IMR-90 (cell line): ENCODE measurements at places on chromosomes 16 and 17. TPM values are rescaled to one million over a fixed set of nuclear protein-coding genes. Genes with fewer than 3 reads are reported as not detected.

Gene DPEP2
- not detected in 2 replicates for total RNA-seq

GRCh38 chr17:19337712-19338023 lies 24.9 kb downstream of the B9D1 start:
- no peak for DNase-seq

Gene EXOC3L1
- total RNA-seq = not detected in 2 replicates

- no peak for DNase-seq
These were observed 6.5 kb downstream of the PSME3IP1 start for GRCh38 chr16:57179215-57179828.

DNA sequence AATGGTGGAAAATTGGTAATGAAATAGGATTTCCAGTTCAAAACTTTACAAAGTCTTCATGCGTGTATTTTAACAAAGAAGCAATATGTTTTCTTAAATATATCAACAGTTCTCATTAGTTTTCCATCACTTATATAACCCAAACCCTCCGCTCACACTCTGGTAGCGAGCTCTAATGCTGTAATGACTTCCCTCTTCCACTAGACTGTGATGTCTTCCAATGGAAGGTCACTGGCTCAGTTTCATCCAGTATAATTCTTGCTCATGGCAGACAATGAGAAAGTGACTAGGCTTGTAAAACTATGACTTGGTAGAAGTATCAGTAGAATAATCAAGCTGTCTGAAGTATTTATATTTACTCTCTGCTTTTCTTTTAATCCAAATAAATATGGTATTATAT lies 32.8 kb downstream of the NETO2 start:
- no peak for DNase-seq

GRCh38 chr17:75116737-75117136 lies 7.0 kb downstream of the ARMC7 start:
- DNase-seq = no peak

- peak; percentile 50 for DNase-seq
These were observed 15.5 kb downstream of the NEUROD2 start for GRCh38 chr17:39591958-39592954.

- no peak for DNase-seq
These were observed 72.4 kb downstream of the PGS1 start for GRCh38 chr17:78450696-78451345.

GRCh38 chr17:39676198-39676819 lies 8.1 kb downstream of the PNMT start:
- DNase-seq = no peak

- DNase-seq = no peak
These were observed 23.6 kb downstream of the DYNLRB2 start for GRCh38 chr16:80564394-80564793.

Gene CBFA2T3
- not detected in 2 replicates for total RNA-seq

DNA sequence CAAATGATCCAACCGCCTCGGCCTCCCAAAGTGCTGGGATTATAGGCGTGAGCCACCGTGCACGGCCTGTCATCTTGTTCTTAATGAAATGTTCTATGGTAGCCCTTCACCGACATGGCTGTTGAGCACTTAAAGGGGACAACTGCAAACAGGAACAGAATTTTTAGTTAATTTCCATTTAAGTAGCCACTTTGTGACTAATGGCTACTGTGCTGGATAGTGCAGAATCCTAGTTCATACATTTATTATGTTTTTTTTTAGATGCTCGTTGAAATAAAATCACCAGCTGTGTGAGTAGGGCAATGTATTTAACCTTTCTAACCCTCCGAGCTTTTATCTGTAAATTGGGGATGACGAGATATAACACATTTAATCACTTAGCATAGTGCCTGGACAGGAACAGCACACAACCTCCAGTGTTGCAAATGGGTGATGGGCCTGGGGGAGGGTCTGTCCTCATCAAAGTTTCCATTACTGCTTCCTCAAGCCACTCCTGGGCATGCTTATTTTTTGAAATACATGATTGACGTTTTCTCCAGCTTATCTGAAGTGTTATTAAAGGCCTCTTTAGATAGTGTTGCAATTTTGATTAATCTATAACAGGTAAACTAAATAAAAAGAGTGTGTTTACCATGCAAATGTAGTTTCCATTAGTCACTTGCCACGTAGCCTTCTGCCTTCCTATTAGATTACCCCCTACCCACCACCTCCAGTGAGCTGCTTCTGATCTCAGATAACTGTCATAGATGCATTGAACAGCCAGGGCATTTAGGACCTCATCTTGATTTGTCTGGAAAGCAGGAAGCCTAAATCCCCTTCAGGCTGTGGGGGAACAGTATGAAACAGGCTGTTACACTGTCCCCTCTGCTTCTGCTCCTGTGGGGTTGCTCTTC lies 42.5 kb upstream of the TANC2 start:
- no peak for DNase-seq

DNA sequence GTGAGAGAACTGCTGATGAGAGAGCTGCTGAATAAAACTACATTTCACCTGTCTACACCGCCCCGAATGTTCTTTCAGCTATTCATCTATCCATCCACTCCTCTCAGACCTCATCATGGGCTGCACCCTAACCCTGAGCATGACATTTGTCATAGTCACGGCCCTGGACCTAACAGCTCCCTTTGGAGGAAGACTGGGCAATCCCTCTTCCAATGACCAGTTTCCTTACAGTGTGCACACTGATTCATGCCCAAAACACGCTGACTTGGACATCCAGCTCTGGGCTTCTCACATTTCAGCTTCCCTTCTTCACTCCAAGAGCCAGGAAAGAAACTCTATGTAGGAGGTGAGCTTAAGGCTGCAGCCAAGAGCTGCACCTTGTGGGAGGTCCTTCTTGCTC lies 41.8 kb upstream of the ARL4D start:
- DNase-seq = peak; percentile 96

GRCh38 chr17:77147357-77147801 lies 6.6 kb downstream of the SEC14L1 start:
- no peak for DNase-seq

Gene ARHGDIA
- 62.7 and 77.2 TPM in 2 replicates for total RNA-seq

Gene CFAP97D1
- total RNA-seq = under 0.01 TPM in 1 of 2 replicates, not detected in the other

Gene ITPRIPL2
- total RNA-seq = 11.1 and 15.0 TPM in 2 replicates

DNA sequence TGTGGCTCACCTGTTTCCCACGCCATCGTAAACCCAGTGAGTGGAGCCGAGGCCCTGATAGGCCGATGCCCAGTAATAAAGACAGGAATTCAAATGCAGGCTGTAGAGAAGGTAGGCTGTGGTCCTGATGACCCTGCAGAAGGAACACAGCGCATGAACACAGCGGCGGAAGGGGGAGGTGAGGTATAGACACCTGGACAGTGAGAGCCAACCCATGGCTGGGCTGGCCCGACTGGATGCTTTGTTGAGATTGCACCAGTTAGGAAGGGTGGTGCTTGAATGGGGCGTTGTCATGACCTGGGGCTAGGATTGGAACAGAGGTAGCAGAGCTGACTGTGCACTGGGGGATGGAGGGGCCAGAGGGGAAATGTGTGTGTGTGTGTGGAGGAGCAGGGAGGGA lies 59.2 kb downstream of the CNGB1 start:
- no peak for DNase-seq

DNA sequence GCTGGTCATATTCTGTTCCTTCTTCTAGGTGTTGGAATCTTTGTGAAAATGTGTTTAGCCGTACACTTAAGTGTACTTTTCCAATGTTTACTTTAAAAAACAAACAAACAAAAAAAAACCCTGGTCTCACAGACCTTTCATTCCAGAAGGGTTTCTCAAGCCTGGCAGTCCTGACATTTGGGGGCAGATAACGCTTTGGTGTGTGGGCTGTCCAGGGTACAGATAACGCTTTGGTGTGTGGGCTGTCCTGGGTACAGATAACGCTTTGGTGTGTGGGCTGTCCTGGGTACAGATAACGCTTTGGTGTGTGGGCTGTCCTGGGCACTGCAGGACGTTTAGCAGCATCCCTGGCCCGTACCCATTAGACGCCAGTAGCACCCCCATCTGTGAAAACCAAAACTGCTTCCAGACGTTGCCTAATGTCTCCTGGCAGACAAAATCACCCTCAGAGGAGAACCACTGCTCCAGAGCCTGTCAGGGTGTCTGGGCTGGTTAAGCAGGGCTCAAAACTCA lies 15.2 kb upstream of the FLCN start:
- DNase-seq = no peak

GRCh38 chr17:2102931-2103809 lies 48.3 kb downstream of the HIC1 start:
- peak; percentile 90 for DNase-seq

Gene HOXB3
- total RNA-seq = 6.3 and 8.6 TPM in 2 replicates

Gene TNFSF12
- total RNA-seq = 2.7 and 3.6 TPM in 2 replicates

GRCh38 chr17:78101112-78101511 lies 27.4 kb downstream of the TMC6 start:
- no peak for DNase-seq

- DNase-seq = no peak
These were observed 21.1 kb downstream of the CMC2 start for GRCh38 chr16:80985611-80986010.

GRCh38 chr17:29566473-29567303 lies at the start of gene ABHD15:
ABHD15 (minus strand) TSS chr17:29567037; CDS start chr17:29566966, 71 bp downstream.
- peak; percentile 59 for DNase-seq

DNA sequence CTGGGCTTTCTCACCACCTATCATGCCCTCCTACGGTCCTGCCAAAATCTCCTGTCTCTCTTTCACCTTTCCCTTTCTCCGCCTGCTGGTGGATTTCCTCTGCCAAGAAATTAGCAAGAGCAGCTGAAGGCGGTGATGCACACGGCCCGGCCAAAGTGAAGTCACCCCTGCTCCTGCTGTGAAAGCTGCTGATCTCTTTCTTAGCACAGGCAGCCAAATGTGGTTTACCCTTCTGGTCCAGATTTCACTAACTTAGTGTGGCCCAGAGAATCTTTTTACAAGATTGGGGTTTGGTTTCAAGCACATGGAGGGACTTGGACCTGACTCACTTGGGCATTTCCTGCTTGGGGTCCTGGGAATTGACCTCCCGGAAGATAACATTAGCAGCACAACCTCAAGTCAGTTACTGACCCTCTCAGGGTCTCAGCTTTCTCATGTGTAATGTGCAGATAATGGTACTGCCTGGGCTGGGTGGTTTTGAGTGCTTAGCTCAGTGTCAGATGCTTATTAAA lies 155.7 kb downstream of the SOCS1 start:
- peak; percentile 100 for DNase-seq

Gene HLF
- total RNA-seq = 0.18 TPM in 1 of 2 replicates, not detected in the other

- no peak for DNase-seq
These were observed 11.3 kb downstream of the KLHDC4 start for GRCh38 chr16:87754535-87754934.

DNA sequence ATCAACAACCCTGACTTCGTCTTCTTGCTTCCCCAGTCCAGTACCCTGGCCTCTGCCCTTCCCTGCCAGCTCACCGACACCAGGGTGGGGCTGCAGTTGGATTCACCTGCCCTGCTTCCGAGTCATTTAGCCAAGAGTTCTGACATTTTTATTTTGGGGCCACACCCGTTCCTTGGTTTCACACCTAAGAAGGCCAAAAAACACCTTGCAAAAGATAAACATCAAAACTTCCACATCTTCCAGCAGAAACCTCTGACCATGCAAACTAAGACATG lies 41.8 kb upstream of the GFOD2 start:
- no peak for DNase-seq

GRCh38 chr17:48571826-48572417 lies 6.2 kb downstream of the HOXB4 start:
- no peak for DNase-seq

Gene TERB1
- total RNA-seq = under 0.01 TPM in 1 of 2 replicates, not detected in the other
